ENCODE measurements at places on chromosomes 2 and 18.

GRCh38 chr2:36698993-36699392, 2.5 kb downstream of the VIT start:
- no peak for DNase-seq

GRCh38 chr2:109410039-109410815, 203.5 kb downstream of the SEPTIN10 start:
- DNase-seq, result no peak

GRCh38 chr2:76998704-76999103, 523.5 kb downstream of the LRRTM4 start:
- no peak for DNase-seq

- no peak for DNase-seq
Observed at GRCh38 chr2:100906131-100906530, 86.2 kb downstream of the NPAS2 start.

GRCh38 chr2:203867561-203868200, at the start of gene CTLA4:
TSS of gene CTLA4 (plus strand) at chr2:203867771. CDS start at chr2:203867943, 172 bp downstream.
- no peak for DNase-seq

DNA sequence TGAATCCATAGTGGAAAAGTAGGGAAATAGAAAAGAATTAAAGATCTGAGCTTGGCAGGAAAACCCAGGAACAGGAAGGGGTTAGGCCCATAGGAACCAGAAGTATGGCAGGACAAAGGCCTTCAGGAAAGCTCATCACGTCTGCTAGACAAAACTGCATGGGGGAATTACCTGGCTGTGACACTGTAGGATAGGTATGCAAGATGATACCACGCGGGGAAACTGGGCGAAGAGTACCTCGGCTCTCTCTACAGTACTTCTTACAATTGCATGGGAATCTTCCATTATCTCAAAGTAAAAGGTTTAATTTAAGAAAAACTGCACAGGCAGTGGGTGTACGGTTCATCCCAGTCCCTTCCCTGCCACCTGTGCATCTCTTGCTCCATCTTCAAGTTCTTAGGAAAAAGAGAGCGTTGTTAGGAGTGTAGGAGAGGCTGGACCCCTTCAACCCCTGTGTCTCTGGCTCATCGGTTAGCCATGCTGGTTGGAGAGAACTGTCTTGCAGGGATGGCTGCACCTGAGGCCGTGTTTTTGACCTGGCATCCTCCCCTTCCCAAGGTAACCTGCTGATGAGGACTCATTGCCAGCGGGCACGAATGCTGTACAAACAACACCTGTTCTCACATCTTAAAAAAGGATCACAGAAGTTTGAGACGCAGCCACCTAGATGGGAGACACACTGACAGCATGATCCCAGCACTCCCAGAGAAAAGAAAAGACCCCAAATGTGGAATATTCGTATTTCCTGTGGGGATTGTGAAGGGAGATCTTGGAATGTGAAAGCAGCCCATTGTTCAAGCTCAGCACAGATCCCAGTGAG, 120.5 kb upstream of the COPS8 start:
- peak; percentile 45 for DNase-seq

GRCh38 chr2:242075696-242076095, 206.2 kb downstream of the RTP5 start:
- no peak for DNase-seq

- DNase-seq, result no peak
Observed at GRCh38 chr2:236553522-236553921, 16.1 kb upstream of the ACKR3 start.

Measured in left forelimb (tissue), 1 donor.